ENCODE measurements at places on chromosomes 2 and 18. TPM values are rescaled to one million over a fixed set of nuclear protein-coding genes. Genes with fewer than 3 reads are reported as not detected.

The ZNF142 gene
- 40.9 TPM for total RNA-seq

The NT5DC4 gene
- 0.85 TPM for total RNA-seq

The TFCP2L1 gene
- 0.21 TPM for total RNA-seq

DNA sequence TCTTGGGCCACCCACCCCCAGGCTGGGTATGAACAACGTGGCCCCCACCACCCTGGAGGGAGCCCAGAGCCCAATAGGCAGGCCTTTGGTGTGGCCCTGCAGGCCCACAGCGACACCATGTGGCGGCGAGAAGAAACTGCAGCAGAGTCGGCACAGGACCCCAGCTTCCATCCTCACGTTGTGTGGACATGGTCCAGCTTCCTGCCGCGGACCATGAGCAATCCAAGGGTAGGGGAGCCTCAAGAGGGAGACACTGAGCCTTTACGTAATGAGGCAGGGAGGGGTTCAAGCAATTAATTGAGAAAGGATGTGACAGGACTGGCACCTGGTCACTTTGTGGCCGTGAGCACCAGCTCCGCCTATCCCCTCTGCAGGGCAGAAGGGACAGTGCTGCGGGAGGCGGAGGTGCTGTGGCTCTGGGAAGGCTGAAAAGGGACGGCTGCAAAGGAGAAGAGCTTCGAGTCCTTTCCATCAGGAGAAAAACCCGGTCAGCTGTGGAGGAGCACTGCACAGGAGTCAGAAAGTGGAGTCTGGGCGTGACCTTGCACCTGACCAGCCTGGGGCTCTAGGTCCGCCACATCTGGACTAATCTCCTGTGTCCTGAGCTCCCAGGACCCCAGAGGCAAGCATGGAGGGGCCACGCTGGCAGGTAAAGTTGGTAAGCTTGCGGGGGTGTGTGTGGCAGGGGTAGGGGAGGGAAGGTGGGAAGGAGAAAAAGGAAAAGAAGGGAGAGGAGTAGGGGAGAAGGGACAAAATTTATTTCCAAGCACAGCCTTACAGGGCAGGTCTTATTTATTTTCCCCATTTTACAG is 44.9 kb downstream of the TMEM37 start:
- no peak for DNase-seq

GRCh38 chr2:37306024-37306423 is 18.6 kb downstream of the PRKD3 start:
- DNase-seq, result no peak

- no peak for DNase-seq
Measured at GRCh38 chr2:102166189-102166845, 20.5 kb upstream of the IL1RL2 start.

GRCh38 chr2:206260188-206261012 is 14.1 kb upstream of the ZDBF2 start:
- no peak for DNase-seq

DNA sequence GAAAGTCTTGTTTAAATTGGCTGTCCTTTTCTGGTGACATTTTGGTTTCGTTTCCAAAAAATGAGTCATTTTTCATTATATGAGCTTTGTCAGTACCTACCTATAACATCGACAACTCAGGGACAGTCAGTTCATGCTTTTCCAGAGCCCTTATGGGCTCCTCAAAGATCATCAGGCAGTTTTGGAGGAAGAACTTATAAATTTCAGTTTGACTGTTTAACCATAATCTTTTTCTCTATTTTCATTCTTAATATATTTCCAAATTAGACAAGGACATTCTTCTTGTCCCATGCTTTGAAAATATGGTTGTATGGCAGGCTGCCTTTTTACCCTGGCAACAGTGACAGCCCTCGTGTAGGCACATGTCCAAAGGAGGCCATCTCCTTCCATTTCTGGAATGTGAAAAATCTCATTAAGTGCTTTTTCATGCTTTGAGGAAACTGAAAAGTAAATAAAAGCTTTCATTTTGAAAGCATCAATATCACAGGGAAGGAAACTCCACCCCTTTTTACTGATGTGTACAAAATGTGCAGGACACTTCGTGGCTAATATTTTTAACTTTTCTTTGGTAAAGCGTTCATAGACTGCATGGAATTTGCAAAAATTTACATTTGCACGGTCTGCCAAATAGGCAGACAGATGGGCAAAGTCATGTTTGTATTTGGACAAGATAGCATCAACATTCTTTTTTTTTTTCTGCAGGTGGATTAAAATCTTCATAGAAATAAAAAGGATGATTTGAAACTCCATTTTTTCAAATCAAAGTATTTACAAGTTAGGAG is 7.2 kb upstream of the PROC start:
- DNase-seq, result no peak
